ENCODE measurements at places on chromosomes 6 and 20.

- no peak for DNase-seq
These were observed 243.7 kb upstream of the RREB1 start for GRCh38 chr6:6863970-6864639.

GRCh38 chr20:57594092-57594951 lies 25.9 kb downstream of the ZBP1 start:
- peak; percentile 21 for DNase-seq

DNA sequence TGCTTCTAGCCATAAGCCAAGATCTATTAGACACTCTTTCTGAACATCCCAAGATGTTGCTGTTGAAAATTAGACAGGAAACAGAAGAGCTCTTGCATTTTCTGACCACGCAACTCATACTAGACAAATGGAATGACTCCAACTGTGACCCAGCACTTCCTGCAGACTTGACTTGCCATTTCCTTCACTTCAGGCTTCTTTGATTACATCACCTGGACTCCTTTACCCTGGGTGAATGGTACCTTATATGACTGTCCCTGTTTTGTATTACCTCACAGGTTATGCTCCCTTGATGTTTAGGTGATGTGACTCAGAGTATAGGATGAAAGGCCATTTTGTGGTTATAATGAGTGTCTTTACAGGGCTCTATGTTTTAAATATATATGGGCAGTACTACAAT lies 236.1 kb downstream of the BMP2 start:
- DNase-seq: no peak

- no peak for DNase-seq
These were observed 959.0 kb upstream of the FLRT3 start for GRCh38 chr20:15296422-15296821.

GRCh38 chr20:57683287-57683686 lies 26.5 kb downstream of the PMEPA1 start:
- DNase-seq: no peak

DNA sequence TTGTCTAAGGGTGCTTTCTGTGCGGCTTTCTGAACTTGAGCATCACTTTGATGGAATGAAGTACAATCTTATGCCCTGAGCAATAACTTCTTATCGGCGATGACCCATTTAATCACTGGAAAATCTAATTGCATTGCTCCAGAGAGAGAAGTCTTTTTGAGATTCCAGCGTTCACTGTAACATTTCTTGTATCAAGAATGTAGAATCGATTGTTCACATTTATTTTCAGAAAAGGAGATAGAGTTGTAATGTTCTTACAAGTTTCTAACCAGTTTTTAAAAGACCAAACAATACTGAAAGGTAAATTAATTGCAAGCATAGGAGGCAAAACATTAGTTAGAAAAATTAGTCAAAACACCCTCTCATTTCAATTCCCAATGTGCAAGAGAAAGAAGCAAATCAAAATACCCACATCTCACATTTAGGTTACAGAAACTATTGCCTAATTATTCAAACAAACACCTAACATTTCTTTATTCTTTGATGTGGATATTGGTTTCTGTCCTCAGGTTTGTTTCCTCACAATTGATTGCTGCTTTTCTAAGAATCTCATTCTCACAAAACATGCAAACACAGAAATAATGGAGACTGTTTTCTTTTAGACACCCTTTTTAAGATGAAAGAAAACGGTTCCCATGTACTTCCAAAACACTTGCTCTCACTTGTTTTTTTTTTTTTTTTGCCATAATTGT lies 14.8 kb upstream of the PRDM13 start:
- DNase-seq: no peak

GRCh38 chr20:33992145-33992922 lies 1.4 kb upstream of the RALY start:
- DNase-seq: peak; percentile 41

DNA sequence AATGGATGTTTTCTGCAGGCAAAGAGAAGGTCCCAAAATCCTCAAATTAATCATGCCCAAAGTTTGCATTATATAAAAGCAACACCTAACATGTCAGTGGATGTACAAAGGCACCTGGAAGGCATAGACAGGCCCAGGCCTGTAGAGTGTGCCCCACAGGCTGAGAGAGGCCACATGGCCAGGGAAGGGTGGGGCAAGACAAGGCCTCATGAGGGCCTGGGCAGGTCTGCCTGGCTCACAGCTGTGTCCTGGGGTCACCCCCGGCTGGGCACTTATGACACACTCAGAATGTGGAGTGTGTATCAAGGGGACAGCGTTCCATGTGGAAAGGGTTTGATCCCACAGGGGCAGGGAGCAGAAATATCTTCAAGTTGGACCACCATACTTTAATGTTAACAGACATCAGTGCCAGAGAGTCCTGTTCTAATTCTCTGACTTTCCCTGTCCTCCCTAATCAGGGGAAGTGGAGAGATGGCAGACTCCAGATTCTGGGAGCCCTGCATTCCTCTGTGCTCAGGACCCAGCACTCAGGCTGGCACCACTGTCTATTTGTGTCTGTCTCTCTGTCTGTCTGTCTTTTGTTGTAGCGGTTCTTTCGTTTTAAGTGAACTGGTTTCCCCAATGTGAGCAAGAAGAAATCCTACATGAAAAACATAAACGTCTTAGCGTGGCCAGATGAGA lies 178.3 kb upstream of the FOXA2 start:
- DNase-seq: no peak

- no peak for DNase-seq
These were observed 287.0 kb upstream of the CHD6 start for GRCh38 chr20:41905199-41905598.

DNA sequence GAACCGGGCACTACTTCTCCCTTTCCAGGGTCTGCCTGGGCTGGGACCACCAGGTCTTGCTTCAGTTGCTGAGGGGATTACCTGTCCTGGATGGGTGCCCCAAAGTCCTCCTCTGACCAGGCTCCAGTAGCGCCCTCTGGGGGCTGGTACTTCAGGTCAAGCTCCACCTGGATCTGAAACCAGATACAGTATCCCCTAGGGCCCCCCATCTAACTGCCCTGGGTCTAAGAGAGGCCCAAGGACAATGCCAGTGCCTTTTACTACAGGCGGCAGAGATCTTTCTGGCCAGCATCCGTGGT lies 11.2 kb upstream of the SPAG4 start:
- no peak for DNase-seq

DNA sequence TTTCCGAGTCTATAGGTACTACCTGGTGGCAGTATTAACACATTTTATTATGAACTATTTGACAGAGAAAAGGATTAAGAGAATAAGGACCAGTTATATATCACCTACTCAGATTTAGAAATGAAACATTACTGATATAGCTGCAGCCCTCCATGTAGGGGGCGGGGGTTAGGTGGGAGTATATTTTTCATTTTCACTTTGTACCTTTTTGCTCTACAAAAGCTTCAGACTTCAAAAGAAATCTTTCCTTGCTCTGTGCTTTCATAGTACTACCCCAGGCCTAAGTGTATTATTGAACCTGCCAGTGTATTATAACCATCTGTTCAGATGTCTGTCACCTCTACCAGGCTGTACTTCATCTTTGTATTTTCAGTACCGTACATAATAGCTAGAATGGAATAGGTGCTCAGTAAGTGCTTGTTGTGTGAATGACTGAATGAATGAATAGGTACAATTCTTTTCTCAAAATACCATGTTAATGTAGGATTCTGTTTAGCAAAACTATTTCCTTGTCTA lies 43.0 kb downstream of the CDKAL1 start:
- no peak for DNase-seq

DNA sequence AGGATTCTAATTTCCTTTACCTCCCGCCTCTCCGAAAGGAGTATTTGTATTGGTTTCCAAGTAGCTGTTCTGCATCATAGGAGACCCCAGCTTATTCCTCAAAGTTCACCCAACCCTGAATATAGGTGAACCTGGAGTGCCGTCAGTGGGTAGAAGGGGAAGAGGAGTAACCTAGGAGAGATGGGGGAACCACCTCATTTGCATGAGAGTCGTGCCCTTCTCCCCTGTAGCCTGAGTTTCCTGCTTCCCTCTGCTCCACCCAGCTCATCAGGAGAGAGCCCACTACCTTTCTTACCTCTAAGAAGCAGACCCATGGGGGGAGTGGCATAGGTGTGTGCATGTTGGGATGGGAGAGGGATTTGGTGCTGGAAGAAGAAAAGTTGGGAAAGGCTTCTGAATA lies 17.3 kb upstream of the WFDC2 start:
- DNase-seq: no peak

GRCh38 chr6:3311826-3312225 lies 53.1 kb downstream of the PSMG4 start:
- no peak for DNase-seq

DNA sequence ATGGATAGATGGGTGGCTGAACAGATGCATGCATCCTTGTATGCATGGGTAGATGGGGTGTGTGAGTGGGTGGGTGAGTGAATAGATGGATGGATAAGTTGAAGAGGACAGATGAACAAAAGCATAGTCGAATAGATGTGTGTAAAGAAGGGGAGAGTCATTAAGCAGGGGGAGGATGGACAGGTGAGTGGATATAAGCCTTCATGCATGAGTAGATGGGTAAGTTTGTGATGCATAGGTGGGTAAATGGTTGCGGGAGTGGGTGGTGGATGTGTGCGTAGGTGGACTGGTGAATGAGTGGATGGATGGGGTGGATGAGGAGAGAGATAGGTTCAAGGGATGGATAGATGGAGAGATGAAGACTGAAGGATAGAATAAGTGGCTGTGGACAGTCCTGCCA lies 29.6 kb downstream of the HLA-DPB1 start:
- no peak for DNase-seq

GRCh38 chr6:129648819-129649491 lies 61.0 kb downstream of the ARHGAP18 start:
- DNase-seq: no peak

GRCh38 chr20:48975955-48976354 lies 54.4 kb downstream of the ARFGEF2 start:
- no peak for DNase-seq

- no peak for DNase-seq
These were observed 703.7 kb downstream of the MAFB start for GRCh38 chr20:39985271-39985827.

DNA sequence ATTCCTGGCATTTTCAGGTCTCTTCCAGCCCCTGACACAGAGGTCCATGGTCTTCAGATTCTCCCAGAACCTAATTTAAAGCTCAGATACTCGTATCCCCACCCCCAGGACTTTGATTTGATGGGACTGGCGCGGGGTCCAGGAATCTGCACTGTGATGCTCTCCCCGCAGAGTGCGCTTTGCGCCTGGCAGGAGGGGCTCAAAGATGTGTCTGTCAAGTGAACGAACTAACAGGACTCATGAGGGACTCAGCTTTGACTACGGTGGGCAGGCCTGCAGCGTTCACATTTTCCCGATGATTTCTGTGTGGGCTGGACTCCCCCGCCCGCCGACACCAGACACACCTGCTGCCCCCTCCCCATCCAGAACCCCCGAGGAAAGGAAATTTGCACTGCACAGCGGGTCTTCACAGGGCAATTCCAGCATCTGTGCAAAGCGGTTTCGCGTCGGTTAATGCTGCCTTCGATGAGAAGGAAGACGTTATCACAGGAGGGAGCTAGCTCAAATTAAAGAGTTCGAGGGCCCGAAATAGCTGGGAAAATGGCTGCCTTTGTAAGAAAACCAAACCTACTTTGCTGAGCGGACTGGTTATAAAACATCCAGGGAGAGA lies 90.2 kb downstream of the ZDHHC14 start:
- DNase-seq: no peak

- peak; percentile 71 for DNase-seq
These were observed 26.1 kb downstream of the DIDO1 start for GRCh38 chr20:62900052-62900691.

DNA sequence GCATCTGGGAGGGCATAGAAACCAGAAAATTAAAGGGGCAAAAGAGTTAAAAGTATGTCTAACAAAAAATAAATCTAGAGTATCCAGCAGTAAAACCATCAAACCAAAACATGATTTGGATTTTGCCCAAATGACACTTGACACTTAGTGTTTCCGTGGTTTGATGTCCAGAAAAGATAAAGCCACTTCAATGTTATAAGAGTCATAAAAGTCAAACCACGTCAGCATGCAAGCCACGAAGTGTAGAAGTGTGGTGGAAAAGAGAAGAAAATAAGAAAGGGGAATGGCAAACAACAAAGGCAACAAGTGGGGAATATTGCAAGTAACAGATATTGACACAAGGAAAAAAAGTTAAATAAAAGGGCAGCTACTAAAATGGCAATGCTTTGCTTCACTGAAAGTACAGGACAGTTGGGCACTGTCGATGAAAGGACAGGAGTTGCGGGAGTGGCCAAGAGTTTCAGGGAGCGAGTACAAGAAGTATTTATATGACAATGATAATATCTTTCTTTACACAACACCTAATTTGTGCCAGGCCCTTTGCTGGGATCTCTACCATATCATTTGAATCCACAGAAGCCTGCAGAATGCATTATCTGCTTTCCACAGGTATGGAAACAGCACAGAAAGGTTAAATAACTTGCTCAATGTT lies 6.3 kb upstream of the HDDC2 start:
- DNase-seq: no peak

DNA sequence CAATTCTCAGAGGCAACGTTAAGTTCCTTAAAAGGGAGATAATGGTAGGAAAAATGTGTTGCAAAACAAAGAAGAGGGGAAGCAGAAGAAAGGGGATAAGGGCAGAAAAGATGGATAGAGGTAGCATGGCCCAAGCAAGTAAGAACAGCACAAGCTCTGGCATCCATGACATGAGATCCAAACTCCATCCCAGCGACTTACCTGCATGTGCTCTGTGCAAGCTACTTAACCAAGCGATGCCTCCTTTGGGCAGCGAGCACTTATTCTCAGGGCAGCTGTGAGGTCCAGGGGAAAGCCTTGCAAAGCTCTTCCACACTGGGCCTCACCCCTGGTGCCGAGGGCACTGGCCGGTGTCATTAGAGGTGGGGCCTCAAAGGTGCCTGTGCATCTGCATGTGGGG lies 295.2 kb downstream of the FOXC1 start:
- no peak for DNase-seq

DNA sequence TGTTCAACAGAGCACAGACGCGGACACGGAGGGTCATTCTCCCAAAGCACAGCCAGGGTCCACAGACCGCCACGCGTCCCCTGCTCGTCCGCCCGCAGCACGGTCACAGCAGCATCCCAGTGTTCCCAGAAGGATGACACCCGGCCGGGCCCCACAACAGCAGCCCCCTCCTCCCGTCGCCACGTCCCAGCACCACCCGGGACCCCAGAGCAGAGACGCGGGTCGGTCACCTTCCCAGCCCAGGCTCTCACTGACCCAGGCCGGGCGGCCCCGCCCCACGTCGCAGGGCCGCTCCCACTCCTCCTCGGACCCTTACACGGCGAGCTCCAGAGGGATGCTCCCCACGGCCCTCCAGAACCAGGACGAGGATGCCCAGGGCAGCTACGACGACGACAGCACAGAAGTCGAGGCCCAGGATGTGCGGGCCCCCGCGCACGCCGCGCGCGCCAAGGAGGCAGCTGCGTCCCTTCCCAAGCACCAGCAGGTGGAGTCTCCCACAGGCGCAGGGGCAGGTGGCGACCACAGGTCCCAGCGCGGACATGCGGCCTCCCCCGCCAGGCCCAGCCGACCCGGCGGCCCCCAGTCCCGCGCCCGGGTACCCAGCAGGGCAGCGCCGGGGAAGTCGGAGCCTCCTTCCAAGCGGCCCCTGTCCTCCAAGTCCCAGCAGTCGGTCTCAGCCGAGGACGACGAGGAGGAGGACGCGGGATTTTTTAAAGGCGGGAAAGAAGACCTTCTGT lies 64.3 kb downstream of the FNDC1 start:
- no peak for DNase-seq

GRCh38 chr6:125727216-125727615 lies 22.2 kb upstream of the HEY2 start:
- DNase-seq: no peak
